AG04449 (cell line): ENCODE measurements at places on chromosomes 11 and 22.

GRCh38 chr11:35662061-35662648 lies 420 bp upstream of the TRIM44 start:
- DNase-seq: no peak

- no peak for DNase-seq
These were observed 12.1 kb downstream of the MMP7 start for GRCh38 chr11:102518296-102519094.

- DNase-seq: no peak
These were observed 64.7 kb upstream of the FAT3 start for GRCh38 chr11:92159931-92160330.

- no peak for DNase-seq
These were observed 160.3 kb downstream of the BBOX1 start for GRCh38 chr11:27200779-27201453.

DNA sequence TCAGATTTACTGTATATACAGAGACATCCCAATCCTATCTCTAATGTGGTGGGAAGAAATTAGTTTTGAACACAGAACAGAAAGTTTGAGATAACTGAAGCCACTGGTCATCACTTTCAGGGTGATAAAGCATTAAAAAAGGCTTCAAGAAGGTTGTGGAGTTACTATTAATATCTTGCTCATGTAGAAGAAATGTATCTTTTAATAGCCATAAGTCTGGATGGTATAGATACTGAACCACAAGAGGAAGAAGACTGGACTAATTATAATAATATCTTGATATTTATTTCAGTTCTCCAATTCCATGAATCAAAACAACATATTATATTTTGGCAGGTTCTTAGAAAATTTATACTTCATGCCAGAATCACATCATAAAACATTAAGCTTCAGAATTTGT lies 137.1 kb downstream of the TMEM135 start:
- no peak for DNase-seq

- no peak for DNase-seq
These were observed 3.8 kb downstream of the MN1 start for GRCh38 chr22:27797520-27798391.

DNA sequence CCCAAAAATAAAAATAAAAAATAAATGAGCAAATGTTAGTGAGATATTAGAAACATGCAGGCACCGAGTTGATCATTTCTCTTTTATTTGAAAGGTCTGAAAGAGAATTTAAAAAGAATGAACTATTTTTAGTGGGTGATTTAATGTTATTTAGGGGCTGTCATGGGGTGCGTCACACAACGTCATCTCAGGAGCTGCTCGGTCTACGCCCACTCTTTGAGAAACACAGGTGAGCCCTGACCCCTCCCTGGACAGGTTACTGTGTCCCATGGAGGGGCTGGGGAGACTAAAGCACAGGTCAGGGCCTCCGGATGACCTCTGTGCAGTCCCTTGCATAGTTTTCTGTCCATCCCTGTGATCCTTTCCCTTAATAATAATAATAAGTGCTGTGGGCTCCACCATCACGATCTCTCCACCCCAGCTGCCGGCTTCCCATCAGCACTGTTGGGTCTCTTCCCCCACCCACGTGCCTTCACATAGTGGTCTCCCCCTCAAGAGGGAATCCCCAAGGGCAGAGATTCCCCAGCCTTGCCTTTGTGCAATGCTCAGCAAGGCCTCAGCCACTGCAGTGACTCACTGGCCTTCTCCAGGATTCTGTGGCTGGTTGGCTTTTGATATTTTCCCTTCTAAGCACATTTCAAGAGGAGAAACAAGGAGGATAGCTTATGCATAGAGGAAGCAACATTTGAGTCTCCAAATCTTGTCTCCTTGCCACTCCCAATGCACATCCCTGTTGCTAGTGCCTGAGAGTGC lies 159.9 kb downstream of the TTC17 start:
- no peak for DNase-seq
